ENCODE measurements at places on chromosomes 4 and X.

- no peak for DNase-seq
These were observed 71.4 kb upstream of the GPM6B start for GRCh38 chrX:13888284-13888683.

GRCh38 chr4:108611365-108611764 is 9.0 kb upstream of the RPL34 start:
- DNase-seq, result no peak

GRCh38 chr4:107643021-107643420 is 77.0 kb downstream of the PAPSS1 start:
- DNase-seq, result no peak

DNA sequence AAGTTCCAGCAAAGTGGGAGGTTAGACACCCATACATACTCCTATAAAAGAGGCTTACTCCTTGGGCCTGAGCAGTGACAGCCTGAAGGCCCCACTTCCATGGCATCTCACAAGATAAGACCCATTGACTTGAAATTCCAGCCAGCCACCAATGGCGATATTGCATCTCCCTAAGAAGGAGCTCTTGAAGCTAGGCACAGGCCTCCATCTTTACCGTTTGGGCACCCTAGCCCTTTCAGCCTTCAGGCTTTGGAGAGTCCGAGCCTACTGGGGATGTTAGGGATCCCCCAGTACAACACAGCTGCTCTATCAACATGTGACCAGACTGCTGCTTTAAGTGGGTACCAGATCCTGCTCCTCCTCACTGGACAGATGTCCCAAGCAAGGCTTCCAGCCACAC is 189.5 kb downstream of the MAGEE1 start:
- no peak for DNase-seq

DNA sequence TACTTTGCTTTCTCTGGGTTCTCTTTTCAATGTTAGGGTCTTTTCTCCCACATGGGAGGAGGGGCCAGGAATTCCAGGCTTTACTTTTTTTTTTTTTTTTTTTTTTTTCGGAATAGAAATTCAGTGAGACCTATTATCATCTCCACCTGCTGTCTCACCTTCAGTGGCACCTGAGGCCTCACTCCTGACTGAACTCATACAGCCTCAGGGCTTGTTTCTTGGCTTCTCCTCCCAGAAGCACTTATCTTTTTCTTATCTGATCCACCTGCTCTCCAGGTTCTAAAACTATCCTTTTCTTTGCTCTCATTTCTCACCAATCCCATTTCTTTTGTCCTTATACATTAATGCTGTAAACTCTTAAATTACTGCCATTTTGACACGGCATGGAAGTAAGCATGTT is 117.3 kb upstream of the PPP3CA start:
- no peak for DNase-seq

DNA sequence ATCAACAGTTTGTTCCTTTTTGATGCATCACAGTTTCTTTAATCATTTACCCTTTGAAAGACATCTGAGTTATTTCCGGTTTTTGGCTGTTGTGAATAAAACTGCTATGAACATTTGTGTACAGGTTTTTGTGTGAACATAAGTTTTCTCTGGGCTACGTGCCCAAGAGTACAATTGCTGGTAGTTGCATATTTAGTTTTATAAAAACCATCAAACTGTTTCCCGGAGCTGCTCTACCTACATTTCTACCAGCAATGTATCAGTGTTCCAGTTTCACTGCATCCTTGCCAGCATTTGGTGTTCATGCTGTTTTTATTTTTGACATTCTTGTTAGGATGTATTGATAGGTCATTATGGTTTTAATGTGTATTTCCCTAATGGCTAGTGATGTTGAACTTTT is 17.3 kb downstream of the KDM6A start:
- no peak for DNase-seq

DNA sequence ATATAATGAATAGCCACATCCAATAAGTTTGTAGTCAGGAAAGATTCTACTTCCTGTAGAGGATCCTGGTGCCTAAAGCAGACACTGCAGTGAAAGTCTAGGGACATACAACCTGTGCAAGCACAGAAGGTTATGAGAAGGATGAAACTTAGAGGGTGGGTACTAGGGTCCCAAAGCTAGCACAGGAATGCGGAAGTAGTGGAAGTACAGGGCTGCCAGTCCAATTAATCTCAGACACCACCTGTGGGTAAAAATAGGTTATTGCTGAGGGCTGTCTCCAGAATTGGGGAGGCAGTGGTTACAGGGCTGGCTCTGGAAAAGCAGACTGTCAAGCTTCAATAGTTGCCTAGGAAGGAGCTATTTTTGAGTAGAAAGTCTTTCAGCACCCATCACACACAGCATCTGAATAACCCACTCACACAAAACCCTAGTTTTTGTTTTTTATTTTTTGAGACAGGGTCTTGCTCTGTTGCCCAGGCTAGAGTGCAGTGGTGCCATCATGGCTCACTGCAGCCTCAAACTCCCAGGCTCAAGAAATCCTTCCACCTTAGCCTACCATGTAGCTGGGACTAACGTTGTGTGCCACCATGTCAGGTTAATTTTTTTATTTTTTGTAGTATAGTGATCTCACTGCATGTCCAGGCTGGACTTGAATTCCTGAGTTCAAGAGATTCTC is 50.8 kb upstream of the ELF2 start:
- DNase-seq, result no peak

DNA sequence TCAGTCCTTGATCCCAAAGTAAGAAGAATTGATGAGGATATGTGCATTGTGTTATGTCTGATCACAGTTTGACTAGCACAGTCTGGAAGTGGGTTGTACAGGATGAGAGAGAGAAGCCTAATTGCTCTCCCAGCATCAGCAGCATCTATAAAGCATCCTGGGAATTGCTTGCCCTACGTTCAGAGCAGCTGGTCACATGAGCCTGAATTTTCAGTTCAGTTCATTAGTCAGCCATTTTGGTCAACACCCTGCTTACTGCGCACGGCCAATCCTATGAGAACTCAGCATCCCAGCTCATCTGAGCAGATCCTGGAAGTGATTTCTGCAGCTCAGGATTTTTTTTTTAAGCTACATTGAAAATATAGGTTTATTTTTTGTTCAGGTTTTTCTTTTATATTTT is at the start of gene RUFY3:
Gene RUFY3 (plus strand): TSS at position 218 of the 400 bp plus-strand sequence. CDS start 610 bp downstream, outside the sequence.
- no peak for DNase-seq

DNA sequence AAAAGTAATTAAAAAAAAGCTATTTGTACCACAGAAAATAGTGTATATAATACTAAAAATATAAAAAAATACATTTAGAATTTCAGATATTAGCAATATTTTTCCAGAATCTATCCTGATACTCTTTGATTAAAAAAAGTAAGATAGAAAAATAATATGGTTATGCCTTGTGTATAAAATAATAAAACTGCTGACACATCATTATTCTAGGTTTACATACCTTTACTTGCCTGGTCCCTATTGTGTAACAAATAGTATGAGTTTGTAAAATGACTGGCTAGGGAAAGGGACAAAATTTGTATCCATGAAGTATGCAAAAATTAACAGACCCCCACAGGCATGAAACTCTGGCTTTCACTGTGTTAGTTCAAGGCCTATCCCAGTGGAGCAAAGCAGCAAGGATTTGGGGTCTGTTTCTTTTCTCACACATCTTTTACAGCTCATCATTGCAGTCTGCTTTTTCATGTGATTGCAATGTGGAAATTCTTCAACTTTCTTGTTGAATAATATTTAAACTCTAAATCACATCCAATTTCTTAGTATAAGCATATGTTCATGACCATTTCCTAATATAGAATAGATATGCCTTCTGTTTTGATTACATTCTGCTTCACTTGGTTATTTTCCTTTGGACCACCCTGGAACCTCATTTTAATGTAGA is 136.7 kb upstream of the PCDH18 start:
- no peak for DNase-seq

DNA sequence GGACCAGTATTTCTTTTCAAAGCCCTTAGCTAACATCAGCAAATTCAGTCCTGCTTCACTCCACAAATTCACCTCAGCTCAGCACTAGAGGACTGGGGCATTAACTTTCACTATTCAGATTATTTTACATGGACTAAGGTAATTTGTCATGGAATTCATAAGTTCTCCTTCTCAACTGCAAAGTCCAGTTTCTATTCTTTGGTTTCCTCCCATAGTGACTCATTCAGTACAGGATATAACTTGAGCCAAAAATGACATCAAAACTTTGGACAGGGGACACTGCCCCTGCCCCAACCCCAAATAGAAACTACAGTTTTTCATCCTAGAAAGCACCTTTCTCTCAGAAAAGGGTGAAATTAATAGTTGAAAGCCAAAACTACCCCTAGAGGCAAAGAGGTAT is 52.7 kb downstream of the COX7B2 start:
- no peak for DNase-seq

- DNase-seq, result no peak
These were observed 59.6 kb downstream of the NFKB1 start for GRCh38 chr4:102560571-102561341.

DNA sequence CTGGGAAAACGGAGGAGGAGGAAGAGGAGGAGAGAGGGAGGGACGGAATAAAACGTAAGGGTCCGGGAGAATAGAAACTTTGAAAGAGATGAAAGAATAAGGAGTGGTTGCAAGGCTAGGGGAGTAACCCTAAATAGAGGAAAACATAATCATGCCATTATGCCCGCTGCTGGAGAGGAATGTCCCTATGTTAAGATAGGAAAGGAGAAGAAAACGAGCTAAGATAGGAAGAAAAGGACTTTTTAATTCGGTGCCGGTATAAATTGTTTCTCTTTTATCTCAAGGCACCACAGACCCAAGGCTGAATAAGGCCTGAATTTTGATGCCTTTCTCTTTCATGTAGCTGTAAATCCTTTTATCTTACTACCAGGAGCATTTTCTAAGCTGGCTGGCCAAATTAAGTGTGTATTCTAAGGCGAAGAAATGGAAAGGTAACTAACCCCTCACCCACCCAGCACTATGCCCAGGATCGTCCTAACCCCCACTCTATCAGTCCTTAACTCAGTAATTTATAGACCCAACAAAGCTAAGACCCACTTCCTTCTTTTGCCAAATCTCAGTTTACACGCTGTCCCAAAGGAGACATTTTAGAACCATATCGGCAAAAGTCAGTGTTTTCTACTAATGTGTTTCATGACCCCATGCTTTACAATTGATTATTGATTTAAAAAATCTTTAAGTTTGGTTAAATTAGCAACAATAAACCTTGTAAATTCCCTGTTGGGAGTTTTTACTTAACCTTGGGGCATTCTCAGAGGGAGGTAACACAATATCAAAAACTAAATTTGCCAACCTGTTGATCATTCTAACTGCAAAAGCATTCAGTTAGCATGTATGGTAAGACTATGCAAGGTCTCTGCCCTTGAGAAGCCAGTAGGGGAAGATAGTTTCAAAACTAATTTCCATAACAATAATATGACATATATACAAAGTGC is 1.1 kb upstream of the CUL4B start:
- no peak for DNase-seq

DNA sequence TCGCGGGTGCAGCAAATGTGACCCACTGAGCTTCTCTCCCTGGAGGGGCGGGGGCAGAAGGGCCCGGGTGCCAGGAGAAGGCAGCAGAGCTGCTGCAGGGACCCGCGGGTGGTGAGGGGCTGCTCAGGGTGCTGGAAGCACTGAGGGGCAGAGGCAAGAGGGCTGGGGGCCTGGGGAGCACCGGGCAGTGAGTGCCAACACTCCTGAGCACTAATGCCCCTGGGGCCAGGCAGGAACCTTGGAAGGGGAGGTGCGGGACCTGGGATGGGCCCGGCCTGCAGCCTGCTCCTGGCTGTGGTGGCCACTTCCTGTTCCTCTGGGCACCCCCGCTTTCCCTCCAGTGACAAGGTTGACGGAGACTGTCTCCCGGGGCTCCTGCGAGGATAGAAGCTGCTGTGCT is 66.5 kb upstream of the ADRA2C start:
- no peak for DNase-seq

DNA sequence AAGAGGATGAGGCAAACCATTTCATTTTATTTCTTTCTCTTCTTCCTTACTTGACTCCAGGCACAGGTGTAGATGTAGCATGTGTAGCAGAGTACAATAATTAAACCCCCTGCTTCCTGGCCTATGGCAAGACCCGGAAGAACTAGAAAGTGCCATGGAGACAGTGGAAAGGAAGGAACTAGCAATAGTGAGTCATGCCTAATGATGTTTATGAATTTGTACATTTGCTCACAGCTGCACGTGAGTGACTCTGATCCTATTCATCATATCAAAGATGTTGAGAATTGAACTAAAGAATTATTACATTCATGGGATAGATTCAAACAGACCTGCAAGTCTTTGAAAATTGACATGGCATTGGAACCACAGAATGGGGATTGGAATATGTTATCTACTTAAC is 2233.9 kb upstream of the TENM3 start:
- DNase-seq, result no peak

Measured in NCI-H774 (cell line).